ENCODE measurements at places on chromosomes 4 and X.
A peak's percentile ranks its signal among the peaks of the same experiment; 100 is the strongest.

DNA sequence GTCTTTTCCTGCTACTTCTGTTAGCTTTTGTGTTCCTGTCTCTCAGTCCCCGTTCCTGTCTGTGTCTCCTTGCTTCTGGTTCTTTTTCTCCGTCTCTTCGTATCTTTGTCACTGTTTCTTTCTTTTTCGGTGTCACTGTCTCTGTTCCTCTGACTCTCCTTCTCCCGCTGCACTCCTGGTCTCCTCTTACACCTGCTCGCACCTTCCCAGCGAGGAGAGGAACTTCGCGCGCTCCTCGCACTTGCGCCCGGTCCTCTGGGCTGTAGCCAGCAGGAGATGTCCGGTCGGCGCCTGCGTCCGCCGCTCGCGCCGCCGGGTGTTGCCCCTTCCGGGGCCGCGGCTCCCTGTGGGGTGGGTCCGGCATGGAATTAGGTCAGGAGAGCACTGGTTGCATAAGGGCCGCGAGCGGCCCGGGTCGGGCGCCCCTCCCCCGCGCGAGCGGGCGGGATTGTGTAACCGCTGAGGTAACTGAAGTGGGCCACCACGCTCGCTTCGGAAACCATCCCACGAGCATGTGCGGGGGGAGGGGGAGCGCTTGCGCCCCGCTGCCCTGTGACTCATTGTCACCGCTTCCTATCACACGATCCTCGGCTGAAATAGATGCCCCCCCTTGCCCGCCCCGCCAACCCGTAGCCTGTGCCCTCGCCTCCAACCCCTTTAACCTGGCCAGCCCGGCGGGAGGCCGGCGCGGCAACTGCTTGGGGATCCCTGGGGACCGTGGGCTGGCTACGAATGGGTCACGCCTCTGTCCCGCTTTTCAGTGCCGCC is 1.6 kb downstream of the LONRF3 start:
- peak; percentile 17 for DNase-seq

DNA sequence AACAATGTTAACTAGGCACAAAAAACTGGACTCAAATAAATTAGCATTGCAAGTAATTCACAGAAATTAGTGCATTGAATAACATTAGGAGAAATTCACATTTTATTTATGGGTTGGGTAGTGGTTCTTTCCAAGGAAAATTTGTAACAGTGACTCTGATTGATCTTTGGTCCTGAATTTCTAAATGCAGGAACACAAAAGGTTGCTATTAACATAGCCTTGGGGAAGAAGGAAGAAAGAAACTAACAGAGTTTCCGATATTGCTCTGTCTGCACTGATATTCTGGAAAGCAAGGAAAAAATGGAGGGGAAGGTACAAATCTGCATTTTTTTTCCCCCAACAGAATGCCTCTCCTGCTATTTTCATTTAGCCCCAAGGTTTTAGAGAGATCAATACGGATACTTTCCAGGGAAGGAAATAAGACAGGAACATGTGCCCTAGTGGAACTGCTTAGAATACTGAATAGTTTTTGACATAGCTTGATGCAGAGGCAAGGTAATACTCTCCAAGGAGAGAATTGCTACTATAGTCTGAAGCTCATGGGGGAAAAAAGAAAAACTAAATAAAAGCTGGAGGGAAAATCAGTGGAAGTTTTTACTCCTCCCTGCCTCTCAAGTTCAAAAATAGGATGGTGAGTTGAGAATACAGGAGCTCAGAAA is 490.1 kb downstream of the RAPGEF2 start:
- no peak for DNase-seq

DNA sequence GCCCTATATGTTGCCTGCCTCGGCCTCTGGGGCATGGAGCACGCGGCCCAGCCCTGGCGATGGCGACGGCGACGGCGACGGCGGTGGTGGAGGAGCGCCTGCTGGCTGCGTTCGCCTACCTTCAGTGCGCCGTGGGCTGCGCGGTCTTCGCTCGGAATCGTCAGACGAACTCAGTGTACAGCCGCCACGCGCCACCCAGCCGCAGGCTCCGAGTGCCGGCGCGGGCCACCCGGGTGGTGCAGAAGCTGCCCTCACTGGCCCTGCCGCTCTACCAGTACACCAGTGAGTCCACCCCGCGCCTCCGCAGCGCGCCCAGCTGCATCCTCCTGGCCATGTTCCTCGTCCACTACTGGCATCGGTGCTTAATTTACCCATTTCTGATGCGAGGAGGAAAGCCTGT is 83.7 kb upstream of the F9 start:
- DNase-seq, result no peak

DNA sequence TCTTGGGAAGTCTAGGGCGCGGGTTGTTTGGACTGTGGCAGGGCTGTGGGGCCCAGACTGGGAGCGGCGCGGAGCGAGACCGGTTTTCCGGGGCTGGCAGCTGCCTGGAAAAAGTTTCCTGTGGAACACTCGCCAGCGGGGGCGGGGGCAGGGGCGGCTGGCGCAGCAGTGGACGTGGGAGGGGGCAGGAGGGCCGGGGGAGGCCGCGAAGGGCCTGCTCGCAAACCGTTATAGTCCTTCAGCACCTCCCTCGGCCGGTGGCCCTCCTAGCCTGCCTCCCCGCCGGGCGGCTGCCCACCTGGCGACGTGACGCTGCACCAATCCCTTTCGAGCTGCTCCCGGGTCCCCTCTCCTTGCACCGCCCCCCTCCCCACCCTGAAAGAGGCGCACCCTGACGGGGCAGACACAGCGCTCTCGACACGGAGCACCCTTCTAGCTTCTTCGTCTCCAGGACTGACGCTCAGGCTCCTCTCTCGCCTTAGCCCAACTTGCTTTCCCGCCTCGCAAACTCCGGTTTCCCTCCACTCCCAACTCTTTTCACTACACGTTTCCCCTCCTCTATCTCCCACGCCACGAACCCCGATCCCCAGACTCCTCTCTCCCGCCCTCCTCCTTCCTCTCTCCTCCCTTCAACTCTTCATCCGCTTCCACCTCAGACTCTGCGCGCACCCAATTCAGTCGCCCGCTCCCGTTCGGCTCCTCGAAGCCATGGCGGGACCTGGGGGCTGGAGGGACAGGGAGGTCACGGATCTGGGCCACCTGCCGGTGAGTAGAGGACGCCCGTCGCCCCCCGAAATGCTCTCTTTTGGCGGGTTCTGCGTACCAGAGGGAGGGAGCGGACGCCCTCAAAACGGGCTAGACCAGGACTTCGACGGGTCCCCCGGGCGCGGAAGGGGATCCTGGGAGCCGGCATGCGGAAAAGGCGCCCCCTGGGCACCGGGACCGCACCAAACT is at the start of gene NRK:
NRK (plus strand) TSS at position 402 of the 954 bp plus-strand sequence; CDS start at position 709, 307 bp downstream.
- DNase-seq, result no peak

DNA sequence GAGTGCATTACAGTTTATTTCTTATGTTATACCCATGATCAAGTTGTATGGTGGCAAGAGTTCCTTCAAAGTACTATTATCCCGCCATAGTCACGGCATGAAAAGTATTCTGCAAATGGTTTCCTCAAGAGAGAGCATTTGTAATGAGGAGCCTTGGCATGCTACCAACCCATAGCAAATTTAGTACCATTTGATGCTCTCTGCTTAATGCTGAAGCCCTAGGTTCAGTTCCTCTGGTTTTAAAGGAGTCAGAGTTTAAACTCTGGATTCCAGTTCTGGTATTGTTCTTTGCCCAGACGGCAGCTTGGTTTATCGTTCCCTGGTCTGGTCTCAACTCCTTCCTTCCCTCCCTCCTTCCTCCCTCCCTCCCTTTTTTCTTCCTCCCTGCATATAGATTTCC is 371.3 kb downstream of the BMPR1B start:
- DNase-seq, result no peak

GRCh38 chrX:20233336-20233735 is 33.4 kb downstream of the RPS6KA3 start:
- DNase-seq, result no peak

- no peak for DNase-seq
Measured at GRCh38 chr4:10897076-10897475, 212.5 kb upstream of the CLNK start.

- DNase-seq, result no peak
Measured at GRCh38 chrX:10352536-10352935, 195.8 kb downstream of the CLCN4 start.

GRCh38 chr4:169116270-169116901 is 106.3 kb upstream of the CBR4 start:
- DNase-seq, result peak; percentile 58

- peak; percentile 48 for DNase-seq
Measured at GRCh38 chrX:101485212-101485949, at the start of gene ARMCX4. TSS of gene ARMCX4 (plus strand) at chrX:101485456. CDS start at chrX:101488590, 3,134 bp downstream.

GRCh38 chr4:143514169-143514495 is 630 bp downstream of the SMARCA5 start:
- no peak for DNase-seq

- no peak for DNase-seq
Measured at GRCh38 chr4:41744572-41745291, 3.8 kb downstream of the PHOX2B start.

- peak; percentile 5 for DNase-seq
Measured at GRCh38 chrX:4935846-4936245, 1222.4 kb upstream of the PRKX start.

- DNase-seq, result no peak
Measured at GRCh38 chr4:130640592-130640991, 1544.6 kb downstream of the C4orf33 start.

DNA sequence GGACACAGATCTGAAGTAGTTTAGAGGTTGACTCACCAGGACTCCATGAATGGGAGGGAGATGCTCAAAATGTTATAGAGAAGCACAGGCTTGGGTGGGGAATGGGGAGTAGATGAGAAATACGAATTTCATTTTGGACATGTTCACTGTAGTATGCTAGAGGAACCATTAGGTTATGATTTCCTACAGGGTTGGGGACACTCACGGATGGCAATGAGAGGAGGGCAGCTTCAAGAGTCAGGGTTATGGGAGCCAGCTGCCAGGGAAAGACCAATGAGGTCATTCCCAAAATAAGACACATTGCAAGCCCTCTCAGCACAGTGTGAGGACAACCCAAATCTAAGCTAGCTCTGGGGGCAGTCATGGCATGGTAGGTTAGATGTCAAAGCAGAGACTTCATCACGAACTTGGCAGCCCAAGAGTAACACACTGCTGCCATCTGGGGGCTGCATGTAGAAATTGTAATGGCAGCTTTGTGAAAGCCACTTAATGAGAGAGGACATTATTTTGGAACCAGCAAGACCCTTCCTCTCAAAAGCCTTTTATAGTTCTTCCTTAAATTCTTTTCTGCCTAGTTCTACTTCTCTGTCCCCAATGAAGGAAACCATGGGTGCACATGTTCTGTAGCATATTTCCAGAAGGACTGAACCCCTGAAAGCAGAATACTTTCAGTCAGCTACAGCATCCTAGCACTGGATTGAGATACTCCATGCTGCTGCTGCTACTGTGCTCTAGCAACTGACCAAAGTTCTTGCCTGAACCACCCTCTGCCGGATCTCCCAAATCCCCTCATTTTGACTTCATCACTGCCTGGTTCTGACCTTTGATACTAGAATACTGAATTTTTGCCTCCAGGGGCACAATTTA is 16.2 kb upstream of the ZCCHC12 start:
- DNase-seq, result no peak

GRCh38 chr4:91577864-91578263 is 725.9 kb upstream of the GRID2 start:
- DNase-seq, result no peak

- DNase-seq, result no peak
Measured at GRCh38 chrX:9676306-9676705, 89.3 kb downstream of the GPR143 start.

DNA sequence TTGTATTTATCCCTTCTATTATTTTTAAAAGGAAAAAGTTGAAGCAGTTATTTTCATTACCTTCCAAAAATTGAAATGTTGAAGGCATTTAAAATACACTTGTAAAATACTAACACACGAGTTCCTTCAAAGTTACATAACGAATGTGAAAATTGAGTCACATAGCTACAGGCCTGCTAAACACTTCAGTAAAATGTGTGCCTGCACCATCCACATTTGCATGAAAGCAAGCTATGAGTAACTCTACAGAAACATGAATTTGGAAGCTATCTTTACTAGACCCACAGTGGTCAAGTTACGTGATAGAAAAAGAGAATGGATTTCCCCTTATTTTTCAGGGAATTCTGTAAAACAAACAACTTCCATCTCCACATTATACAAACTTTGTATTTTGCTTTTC is 1148.8 kb upstream of the PCDH7 start:
- no peak for DNase-seq

DNA sequence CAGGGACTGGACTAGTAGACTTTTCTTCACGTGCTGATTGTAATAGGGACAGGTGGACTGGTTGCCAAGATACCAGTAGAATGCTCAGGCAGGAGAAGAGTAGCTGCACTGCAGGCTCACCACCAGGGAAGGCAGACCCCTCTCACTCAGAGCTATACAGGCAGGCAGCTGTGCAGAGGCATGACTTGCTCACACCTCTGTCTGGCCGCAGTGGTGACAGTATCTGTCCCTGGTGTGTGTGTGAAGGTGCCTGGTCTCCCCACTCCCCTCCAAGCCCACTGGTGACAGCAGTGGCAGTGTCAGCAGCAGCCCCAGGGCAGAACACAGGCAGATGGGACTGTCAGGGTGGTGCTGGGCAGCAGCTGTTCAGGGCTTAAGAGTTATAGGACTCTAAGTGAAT is 140.7 kb downstream of the RPS6KA6 start:
- DNase-seq, result no peak

DNA sequence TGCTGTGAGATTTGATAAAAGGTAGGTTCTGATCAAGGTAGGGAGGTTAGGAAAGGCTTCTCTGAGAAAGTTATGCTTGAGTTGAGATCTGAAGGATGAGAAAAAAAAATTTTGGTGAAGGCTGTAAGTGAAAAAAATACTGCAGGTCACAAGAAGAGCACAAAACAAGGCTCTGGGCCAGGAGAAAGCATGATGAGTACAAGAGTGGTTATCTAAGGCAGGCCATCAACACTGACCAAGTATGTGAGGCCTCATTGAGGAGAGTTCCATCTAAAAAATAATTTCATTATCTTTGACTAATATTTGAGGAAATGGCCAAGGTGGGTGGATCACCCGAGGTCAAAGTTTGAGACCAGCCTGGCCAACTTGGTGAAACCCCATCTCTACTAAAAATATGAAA is 71.6 kb upstream of the SLC4A4 start:
- no peak for DNase-seq

GRCh38 chrX:101210630-101211029 is 9.0 kb upstream of the DRP2 start:
- no peak for DNase-seq

- DNase-seq, result no peak
Measured at GRCh38 chr4:184097241-184097605, 120.5 kb downstream of the ENPP6 start.

GRCh38 chrX:132277953-132278614 is 58.8 kb upstream of the RAP2C start:
- DNase-seq, result no peak

DNA sequence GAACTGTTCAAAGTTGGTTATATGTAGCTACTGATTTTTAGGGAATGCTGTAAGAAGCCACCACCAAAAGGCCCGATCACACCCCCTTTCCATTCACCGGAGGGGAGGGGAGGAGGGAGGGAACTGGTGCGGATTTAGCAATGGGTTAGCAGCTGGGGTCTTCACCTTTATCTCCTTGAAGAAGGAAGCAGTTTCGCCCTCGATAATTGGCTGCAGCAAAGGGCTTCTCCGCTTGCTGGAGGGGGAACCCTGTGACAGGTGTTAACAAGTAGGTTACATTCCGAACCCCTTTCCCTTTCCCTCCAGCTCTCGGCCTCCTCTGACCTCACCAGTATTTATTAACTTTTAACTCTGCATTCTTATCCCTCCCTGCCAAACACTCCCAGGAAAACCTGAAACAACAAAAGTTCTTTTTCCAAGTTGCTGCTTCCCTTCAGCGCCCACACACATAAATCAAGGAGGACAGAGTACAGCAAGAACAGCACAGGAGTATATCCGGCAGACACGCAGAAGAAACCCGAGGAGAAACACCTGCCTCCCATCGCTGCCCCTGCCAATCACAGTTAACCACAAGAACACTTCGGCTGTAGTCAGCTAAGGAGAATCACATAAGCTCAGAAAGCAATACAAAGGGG is 39.8 kb upstream of the NAP1L5 start:
- no peak for DNase-seq

All from C1 segment of cervical spinal cord (tissue), 14 donors.